RPMI8226 (cell line): ENCODE measurements at places on chromosomes 6 and 20.
A peak's percentile ranks its signal among the peaks of the same experiment; 100 is the strongest.

GRCh38 chr6:40695114-40695513, 108.0 kb upstream of the LRFN2 start:
- peak; percentile 87 for DNase-seq

DNA sequence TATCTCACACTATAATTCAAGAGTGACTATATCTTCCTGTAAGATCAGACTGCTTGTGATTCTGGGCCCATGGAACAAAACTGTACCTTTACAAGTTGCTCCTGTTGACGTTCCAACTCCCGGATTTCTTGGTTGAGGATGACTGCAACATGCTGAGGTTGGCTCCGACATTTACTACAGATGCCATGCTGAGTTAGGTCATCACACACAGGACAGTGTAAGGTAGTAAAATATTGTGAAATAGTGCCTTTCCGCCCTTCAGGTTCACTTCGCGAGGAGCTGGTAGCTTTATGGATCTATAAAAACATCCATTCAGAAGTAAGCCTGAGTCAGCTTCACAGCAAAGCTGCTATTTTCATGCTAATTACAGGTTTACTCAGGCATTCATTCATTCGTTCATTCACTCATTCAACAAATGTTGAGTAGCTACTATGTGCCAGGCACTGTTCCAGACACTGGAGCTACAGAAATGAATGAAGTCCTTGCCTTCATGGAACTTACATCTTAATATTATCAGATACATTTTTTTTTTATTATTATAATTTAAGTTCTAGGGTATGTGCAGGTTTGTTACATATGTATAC, 175.7 kb downstream of the REV3L start:
- DNase-seq = no peak

- no peak for DNase-seq
Observed at GRCh38 chr20:1946762-1947534, 46.9 kb downstream of the PDYN start.

DNA sequence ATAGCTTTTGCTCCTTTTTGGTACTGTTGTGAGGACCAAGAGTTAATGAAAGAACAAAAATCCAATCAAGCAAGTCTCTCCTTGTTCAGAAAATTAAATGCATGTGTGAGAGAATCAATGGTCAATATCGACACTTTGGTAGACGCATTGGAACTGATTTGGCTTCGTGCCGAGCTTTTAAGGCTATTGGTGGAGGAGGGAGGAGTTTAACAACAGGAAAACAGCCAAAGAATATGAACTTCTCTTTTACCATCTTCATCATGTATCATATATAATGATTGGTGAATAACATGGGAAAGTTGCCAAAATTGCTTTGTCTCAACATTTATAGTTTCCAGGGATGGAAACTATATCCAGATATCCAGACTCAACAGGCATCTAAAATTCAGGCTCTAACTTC, 266.5 kb upstream of the CITED2 start:
- no peak for DNase-seq

DNA sequence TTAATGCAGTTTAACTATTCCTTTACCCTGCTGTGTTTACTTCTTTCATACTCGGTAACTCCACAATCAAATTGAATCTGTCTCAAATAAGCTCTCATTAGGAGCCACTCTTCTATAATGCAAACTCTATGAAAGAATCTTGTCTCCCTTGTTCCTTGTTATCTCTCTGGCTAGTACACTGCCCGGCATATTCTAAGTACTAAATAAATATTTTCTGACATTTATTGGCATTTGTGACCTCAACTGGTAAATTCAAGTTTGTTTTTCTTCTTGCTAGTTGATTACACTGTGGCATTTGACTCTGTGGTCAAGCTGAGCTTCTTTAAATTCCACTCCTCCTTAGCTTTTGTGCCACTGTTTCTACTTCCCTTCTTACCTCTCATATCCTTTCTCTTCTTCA, 237.6 kb upstream of the KHDRBS2 start:
- DNase-seq = no peak

DNA sequence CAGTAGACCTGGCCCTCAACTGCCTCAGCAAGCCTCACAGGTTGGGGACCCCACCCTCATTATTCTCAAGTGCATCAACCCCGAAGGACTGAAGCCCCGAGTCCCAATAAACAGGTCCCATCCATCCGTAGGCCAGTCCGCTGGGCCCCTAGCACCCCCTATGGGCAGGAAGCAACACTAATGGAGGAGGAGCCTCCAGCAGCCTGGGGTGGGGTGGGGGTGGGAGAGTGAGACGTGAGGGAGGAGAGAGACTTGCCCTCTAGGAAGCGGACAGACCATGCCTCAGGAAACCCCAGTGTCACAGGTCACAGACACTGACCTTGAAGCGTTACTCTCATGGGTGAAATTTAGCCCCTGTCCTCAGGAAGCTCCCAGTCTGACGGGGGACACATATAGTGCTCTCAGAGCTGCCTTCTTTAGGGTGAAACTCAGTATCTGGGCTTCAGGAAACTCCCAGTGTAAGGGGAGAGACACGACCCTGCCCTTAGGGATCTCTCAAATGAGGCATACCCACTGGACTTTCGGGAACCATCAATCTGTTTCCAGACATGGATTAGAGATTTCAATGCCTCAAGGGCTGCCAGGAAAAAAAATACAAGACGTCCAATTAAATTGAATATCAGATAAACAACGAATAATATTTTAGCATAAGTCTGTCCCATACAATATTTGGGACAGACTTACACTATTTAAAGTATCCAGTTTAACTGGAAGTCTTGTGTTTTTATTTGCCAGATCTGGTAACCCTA, 125.8 kb downstream of the MRPL14 start:
- DNase-seq = peak; percentile 17
